Hepatocyte (in vitro differentiated cells): ENCODE measurements at places on chromosomes 6 and 20.

GRCh38 chr6:108902382-108902792 lies 54.2 kb downstream of the ARMC2 start:
- no peak for DNase-seq

DNA sequence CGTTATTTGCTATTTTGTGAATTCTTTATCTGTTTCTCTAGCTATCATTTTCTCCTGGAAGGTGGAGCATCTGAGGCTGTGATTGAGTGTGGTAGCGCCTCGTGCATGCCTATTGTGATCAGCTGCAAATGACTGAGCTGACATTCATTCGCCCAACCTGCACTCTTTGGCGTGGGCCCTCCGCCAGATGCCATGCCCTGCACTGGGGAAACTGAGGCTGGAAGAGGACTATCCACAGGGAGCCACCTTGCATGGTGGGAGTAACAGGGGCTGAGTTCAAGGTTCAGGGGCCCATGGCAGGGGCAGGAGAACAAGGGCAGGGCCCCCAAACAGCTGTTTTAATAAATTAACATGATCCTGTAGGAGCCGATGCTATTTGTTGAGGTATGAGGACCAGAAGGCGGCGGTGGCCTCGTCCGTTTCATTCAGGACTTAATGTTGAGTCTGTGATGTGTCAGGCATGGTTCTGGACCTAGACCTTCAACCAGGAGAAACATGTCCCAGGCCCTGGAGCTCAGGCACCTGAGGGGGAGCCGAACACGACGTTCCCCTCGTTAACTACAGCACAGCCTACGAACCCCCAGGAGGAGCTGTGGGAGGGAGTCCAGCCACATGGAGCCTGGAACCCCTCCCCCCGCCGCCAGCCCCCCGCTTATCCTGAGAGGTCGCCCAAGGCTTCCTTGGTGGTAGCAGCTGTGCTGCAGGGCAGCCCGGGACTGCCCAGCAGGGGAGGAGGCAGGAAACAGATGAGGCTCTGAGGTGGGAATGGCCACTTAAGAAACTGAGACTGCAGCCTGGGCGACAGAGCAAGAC lies 242.9 kb downstream of the CDH4 start:
- DNase-seq = no peak

GRCh38 chr6:43709654-43710303 lies 22.2 kb upstream of the MRPS18A start:
- peak; percentile 46 for DNase-seq

DNA sequence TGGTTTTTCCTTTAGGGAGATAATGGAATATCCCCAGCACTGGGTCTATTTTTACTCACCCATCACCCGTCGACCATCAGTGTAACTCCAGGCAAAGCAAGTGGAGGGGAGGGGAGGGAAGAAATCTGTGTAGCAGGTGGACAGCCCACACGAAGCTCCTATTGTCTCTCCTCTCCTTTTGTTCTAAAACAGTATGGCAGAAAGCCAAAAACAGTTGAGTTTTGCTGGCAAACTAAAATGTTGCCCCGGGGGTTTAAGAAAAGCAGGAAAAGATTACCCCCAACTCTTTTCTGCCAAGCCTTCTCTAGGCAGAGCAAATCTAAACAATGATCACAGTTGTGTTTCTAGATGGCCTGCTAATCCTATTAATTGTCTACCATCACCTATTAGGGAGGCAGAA lies 89.7 kb downstream of the PREP start:
- no peak for DNase-seq

DNA sequence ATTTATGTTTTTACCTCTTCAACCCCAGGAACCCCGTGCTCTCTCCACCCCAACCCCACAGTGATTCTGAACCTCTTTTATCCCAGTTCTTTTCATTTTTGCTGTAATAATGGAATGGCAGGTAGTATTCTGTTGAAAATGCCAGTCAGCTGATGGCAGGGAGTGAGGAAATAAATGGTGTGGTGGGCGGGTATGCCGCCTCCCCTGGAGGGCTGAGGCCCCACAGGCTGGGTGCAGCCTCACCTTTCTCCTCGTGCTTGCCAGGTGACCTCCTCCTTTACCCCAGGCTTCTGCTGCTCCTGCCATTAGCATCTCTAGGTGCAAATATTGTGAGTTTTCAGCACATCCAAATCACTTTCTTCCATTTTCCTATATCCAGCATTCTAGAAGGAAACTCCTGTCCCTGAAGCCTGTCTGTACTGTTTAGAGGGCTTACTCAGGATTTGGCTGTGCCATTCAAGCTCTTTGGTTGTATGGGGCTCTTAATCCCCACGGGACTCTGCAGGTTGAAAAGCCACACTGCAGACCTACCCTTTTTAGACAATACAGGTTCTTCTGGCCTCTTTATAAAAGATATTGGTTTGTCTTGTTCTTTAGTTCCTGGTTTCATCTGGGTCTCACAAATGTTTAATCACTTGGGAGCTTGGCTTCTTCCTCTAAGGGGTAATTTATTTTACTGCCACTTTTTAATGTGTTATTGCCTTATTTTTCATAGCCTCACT lies 201.8 kb downstream of the JARID2 start:
- DNase-seq = no peak

- no peak for DNase-seq
Observed at GRCh38 chr6:55659304-55659703, 80.3 kb upstream of the HMGCLL1 start.

DNA sequence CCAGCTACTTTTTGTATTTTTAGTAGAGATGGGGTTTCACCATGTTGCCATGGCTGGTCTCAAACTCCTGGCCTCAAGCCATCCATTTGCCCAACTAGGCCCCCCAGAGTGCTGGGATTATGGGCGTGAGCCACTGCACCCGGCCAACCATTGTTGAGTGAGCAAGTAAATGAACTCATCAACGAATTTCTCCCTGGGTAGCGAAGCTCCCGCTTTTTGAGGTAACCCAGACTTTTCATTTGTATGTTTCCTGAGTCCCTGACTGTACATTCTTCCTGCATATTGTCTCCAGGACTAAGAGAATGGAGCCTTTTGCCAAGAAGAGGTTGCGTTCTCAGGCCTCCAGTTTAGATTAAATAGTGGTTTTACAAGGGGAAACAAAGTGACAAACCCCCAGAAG lies 36.4 kb downstream of the RIPOR3 start:
- DNase-seq = no peak

DNA sequence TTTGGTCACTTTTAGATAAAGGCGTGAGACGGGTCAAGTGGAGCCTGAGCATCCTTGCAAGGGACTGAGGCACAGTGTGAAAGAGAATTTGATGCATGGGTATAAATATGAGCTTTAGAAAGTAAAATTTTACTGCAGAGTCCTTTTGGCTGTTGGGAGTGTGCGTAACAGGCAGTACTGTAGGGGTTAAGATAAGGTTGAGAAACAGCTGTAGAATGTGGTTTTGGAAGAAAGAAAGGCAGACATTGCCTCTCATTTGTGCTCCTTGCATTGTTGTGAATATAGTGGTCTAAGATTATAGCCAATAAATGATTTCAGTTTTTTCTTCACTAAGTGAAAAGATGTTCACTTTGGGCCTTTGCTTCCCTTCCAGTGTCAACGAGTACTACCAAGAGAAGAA lies 73.0 kb downstream of the RREB1 start:
- no peak for DNase-seq

GRCh38 chr20:796921-797320 lies 28.6 kb upstream of the SLC52A3 start:
- no peak for DNase-seq

- no peak for DNase-seq
Observed at GRCh38 chr6:113442040-113442439, 415.1 kb upstream of the MARCKS start.

GRCh38 chr6:151293688-151294016 lies 53.9 kb downstream of the AKAP12 start:
- DNase-seq = no peak

DNA sequence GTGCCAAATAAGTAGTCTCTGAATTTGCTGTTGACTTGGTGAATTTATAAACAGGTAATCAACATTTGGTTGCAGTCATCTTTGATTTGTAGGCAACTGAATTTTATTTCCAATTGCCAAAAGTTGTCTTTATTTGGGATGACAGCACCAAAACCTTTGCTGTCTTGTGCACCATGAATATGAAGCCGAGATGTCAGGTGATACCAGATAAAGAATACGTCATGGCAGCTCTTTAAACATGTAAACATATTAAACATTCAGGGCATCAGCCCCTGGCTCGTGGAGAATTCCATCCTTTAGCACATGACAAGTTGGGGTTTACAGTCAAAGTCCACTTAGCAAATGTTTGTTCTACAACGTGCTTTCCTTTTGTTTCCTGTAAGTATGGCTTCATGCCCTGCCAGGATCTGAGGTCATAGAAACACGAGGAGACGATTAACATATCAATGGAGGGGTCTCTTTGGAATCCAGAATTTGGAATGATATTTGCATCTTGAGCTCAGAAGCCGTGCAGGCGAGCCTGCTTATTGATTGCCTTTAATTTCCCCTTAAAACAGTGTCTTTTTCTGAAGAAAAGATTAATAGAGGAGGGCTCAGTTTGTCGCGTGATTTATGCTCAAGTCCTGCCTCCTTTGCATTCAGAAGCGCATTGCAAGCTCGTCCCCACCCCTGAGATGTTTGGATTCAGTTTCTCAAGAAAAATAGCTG lies 170.2 kb upstream of the ZNF217 start:
- peak; percentile 87 for DNase-seq

GRCh38 chr6:80280262-80281010 lies 174.0 kb downstream of the BCKDHB start:
- DNase-seq = no peak

DNA sequence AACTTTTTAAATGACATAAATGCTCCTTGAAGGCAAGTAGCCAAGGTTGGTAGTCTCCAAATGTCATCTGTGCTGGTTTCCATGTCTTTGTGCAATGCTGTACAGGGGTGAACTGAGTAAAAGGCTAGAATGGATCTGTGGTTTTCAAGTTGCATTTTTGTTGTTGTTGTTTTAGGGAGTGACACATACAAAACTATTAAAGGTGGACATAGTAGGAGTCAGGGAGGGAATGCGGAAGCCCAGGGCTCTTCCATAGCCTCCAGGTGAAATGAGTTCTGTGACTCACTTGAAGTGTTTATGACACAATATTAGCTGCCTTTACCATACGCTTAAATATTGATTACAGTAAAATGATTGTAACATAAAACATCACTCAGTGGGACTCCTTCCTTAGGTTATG lies 22.5 kb upstream of the QKI start:
- DNase-seq = no peak

DNA sequence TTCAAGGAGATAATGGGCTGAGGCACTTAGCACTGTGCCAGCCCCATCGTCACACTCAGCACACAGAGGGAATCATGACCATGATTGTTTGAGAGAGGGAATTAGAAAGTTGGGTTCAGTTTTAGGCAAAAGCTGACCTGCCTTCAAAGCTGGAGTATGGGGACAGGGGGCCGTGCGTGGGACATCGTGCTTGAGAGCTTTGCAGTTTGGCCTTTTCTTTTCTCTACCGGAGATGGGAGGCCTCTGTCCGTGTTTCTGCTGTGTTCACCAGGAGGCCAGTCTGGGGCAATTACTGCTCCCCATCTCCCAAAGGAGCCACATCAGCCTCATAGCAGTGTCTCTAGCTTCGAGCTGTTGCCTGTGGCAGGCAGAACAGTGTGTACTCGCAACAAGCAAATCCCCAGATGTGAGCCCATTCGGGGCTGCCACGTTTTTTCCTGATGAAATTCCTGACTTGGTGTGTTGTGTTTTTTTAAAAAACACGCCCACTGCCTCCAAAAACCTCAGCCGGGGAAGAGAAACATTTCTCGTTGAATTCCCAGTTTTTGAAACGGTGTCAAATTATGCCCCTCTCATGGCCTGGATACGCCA lies 20.2 kb downstream of the EYA2 start:
- DNase-seq = no peak

- DNase-seq = no peak
Observed at GRCh38 chr6:158115508-158115907, 52.6 kb downstream of the SERAC1 start.

DNA sequence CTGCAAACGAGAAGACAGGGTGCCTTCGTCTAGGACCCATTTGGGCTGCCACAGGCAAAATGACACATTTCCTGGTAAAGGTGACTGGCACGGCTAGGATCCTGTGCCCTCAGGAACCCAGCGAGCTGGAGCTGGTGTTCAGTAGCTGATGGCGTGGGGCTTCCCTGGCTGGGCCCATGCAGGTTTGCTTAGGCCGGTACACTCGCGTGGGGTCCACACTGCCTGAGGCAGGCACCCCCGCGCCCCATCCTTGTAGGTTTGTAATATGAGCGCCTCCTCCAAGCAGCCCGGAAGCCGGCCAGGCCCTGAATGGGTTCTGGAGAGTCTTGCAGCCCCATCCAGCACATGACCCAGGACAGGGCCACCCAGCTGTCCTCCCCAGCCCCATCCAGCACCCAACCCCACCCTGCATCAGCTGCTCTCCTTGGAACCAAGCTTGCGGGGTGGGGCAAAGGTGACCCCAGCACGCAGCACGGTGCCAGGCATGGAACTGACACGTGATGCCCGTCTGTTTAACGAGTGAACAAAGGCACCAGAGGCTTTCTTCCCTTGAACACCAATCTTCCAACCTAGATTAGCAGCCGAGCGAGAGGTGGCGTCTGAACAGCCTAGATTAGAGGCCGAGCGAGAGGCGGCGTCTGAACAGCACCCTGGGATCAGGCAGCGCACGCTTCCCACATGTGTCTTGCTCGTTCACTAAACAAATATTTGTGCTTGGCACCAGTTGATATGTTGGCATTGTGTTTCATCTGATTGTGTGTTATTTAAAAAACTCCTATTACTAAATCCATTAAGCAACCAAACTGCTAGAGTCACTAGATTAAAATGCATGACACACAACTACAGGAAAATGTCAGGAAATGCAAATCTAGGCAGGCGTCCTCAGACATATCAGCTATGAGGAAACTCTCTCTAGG lies 112.1 kb downstream of the DLL1 start:
- DNase-seq = no peak

DNA sequence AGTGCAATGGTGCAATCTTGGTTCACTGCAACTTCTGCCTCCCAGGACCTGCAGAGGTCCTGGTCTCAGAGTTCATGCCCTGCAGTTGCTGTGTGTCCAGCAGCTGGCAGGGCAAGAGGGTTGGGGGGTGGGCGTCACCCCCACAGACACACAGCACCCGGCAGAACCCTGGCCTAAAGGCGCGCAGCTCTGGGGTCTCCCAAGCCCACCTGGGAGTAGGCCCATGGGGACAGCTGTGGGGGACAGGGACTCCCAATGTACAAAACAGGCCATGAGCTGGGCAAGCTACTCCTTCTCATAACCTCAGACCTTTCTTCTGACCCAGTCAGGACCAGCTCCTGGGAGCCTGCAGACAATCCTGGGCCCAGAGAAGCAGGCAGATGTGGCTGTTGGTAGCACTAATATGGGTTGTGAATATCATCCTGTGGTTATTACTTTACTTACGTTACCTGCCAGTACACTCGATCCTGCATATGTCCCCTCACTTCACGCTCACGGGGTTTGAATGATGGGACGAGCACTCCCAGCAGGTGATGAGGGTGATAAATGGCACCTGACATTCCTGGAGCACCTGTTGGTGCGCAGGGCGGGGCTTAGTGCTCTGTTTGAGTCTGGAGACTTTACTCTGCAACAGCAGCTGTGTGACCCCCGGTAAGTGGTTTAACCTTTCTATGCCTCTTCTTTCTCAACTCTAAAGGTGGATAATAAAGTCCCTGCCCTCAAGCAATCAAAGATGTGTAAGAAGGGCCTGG lies 39.9 kb upstream of the SULF2 start:
- no peak for DNase-seq
